Adrenal gland (tissue), 19 donors: ENCODE measurements at places on chromosomes 5 and 9.
A peak's percentile ranks its signal among the peaks of the same experiment; 100 is the strongest.

DNA sequence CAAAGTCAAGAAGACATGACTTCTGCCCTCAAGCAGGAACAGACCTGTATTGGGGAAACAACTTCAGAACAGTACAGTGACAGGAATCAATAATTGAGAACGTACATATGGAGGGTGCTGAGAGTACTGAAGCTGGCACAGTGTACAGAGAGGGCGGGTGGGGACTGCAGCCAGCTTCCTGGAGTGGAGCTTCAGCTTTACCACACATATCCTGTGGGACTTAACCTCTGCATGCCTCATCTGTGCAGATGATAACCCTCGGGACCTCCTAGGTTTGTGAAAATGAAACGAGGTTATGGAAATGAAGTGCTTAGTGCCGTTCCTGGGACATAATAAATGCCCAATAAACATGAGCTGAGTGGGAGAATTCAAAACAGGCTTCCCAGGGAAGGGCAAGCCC, 22.1 kb upstream of the RARS1 start:
- no peak for DNase-seq

- peak; percentile 33 for DNase-seq
Measured at GRCh38 chr9:129281506-129282145, 103.6 kb upstream of the IER5L start.

DNA sequence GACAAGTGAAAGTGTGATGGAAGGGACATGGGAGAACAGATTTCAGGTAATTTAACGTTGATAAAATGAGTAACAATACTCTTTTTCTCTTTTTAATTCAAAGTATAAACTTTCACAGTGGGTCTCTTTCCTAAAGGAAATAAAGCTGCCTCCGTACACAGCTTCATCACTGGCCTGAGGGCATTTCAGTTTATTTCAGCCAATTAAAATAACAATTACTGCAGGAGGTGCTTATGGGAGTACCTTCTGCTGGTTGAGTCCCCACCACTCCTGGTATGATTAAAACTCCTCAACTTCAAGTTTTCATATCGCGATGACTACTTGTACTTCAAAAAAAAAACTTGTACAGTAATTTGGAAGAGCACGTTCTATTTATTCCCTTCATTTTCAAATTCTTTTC, 1845.9 kb downstream of the MAT2B start:
- no peak for DNase-seq

- no peak for DNase-seq
Measured at GRCh38 chr5:172858990-172859811, 25.1 kb downstream of the ERGIC1 start.

- DNase-seq, result no peak
Measured at GRCh38 chr5:4203146-4203545, 607.5 kb downstream of the IRX1 start.

DNA sequence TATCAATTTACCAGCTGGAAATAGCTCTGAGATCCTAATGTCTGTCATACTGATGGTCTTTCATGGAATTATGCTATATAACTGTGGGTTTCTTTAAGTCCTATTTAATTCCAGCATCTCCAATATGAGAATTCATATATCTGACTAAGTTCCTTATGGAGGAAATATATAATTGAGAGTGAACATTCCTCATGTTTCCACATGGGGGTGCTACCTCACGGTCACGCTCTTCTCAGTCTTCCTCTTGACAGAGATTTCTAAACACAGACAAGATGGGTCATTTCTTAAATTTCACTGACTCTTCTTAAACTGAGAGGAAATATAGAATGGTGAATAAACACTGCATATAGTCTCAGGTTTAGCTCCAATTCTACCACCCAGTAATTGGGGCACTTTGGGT, 212.1 kb downstream of the SLF1 start:
- no peak for DNase-seq

GRCh38 chr5:138660051-138660572, 84.9 kb upstream of the HSPA9 start:
- DNase-seq, result no peak

DNA sequence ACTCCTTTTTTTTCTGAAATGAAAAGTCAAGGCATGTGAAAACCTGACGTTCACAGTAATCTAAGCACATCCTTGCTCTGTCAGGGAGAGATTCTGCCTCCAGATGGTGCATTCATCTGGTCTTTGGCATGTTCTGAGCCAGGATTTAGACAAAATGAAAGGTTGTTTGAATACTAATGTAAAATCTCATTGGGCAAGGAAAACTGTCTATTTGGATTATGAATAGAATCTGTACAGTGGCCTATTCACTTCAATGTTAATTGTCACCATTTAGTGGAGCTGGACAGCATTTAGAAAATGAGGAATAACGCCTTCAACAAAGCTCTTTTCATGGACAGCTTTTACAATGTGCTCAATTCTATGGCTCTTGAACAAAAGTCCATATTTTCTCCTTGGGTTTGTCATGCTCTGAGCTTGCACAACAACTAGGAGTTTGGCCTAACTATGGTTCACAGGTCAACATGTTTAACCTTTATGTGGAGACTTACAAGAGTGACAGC, 28.9 kb downstream of the ARHGEF28 start:
- DNase-seq, result no peak

GRCh38 chr9:95107001-95107749, 210.3 kb downstream of the FANCC start:
- DNase-seq, result peak; percentile 77

- DNase-seq, result peak; percentile 73
Measured at GRCh38 chr9:108761655-108762347, 94.0 kb downstream of the ACTL7B start.

GRCh38 chr5:66633754-66634153, 37.6 kb downstream of the MAST4 start:
- DNase-seq, result no peak

DNA sequence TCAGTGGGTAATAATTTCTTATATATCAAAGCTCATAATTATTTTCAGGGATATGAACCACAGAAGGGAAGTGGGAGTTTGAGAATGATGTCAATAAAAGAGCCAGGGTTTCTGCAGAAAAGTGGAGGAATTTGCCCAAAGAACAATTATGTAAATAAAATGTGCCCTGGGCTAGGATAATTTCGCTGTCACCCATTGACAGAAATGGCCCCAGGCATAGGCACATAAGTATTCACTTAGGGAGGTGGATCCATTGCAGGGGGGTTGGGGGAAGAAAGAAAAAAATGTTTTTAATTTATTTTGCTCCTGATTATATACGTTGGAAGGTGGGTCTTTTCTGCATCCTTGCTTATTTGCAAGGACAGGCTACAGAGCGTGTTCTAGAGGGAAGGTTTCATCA, 135.1 kb upstream of the IRX2 start:
- no peak for DNase-seq

DNA sequence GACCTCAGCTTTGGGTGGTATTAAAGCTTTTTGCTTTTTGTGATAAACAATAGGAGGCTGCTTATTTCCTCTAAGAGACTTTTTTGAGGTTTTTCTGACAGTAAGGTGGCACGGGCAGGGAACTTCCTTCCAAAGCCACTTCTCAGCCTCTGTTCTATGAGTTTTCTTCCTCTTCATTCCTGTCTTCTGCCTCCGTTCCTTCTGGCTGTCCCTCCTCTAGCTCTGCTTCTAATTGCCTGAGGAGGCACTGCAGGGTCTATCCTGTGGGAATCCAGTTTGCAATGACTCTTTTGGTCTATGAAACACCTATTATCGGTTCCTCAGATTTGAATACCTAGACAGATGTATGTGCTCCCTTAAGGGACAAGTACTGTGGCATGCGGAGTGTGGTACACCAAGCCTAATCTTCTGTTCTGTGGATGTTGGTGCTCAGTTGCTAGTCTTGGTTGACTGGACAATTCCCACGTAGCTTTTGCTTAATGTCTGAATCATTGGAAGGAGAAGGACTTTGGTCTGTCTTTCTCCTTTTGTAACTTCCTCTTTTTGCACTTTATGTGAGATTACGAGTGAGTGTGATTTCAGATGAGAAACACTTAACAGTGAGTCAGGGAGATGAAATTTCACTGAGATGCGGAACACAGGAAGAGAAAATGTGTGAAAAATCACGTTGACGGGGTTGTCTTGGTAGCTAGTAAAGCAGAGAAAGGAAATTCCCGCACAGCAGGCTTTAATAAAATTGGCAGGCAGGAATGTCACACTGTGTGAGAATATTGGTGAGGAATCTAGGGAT, 305.2 kb downstream of the EFNA5 start:
- no peak for DNase-seq

DNA sequence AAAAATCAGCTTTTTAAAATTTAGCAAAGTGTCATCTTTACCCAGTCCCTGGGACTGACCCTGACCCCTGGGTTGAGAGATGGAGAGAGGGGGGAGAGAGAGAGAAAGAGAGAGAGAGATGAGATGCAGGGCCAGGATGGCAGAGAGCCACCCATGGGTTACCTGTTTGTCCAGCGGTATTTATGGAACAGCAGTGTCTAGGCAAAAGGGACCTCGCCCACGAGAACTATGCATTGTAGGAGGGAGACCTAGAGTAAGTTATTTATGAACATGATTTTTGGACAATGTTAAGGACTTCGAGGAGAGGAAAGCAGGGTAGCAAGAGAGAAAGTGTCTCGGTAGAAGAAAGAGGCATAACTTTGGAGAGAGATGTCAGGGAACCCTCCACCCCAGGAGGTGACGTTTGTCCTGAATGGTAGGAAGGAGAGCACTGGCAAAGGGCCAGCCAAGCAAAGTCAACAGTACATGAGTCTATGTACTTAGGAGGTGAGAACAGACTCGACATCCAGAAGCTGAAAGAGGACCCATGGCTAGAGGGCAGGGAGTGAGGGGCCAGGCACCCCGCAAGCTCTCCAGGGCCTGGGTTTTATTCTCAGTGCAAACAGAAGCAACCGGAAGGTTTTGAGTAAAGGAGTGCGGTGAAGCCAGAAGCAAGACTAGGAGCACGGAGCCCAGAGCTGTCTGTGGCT, 30.5 kb upstream of the MSX2 start:
- DNase-seq, result no peak

DNA sequence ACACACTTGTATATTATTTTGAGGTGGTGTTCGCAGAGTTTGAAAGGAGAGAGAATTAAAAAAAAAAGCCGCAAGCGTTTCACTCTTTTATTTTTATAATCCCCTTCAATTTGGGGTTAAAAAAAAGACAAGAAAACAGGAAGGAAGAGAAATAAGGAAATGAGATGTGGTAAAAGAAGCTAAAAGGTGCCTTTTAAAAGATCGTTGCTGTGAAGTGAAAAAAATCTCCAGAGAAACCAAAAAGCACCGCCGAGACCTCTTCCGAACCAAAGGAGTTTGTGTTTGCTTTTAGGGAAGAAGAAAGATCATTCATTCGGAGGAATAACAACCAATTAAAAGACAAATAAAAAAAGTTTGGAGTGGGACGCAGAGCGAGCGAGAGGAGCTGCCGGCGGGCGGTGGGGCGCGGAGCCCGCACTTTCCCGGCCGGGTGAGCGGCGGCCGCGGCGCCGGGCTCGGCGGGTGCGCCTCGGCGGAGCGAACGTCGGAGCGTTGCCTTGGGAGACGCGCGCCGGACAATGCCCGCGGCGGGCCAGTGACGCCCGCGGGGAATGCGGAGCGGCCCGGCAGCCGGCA, 355 bp downstream of the TLE4 start:
- no peak for DNase-seq

GRCh38 chr5:60207040-60207439, 313.5 kb upstream of the PDE4D start:
- no peak for DNase-seq

DNA sequence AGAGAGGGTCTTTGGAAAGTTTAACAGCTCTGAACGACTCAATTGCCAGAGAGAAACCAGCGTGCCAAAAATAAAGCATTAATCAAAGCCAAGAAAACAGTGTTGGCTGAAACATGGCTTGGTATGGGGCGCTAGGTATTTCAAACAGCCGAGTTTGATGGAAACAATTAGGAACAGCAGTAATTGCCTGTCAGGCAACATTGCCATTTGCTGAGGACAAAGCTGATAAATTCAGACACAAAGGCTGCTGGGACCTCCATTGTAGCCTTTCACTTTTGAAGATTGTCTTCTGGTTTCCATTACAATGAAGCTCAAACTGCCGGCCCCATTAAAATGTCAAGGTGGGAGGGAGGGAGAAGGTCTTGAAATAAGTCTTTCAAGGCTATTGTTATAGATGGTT, 125.4 kb upstream of the SPDL1 start:
- no peak for DNase-seq

GRCh38 chr5:135448071-135448739, 1.1 kb upstream of the DCANP1 start:
- no peak for DNase-seq

- no peak for DNase-seq
Measured at GRCh38 chr5:128572930-128573319, 34.9 kb upstream of the FBN2 start.

DNA sequence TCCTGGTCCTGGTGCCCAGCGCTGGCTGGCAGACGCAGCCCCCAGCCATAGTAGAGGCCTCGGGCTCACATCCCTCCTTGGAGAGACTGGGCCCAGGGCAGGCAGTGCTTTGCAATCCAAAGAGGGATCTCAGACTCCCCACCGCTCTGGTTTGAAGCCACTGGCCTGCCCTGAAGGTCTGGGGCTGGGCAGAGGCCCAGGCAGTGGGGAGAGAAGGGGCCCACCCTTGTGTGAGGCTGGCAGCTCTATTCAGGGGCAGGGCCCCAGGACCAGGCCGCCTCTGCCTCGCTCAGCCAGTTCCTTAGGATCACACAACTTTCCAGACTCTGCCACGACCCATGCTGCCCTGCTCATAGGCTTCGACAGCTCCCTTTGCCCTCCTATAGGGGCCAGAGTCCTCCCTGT, 10.7 kb upstream of the SEC16A start:
- no peak for DNase-seq

DNA sequence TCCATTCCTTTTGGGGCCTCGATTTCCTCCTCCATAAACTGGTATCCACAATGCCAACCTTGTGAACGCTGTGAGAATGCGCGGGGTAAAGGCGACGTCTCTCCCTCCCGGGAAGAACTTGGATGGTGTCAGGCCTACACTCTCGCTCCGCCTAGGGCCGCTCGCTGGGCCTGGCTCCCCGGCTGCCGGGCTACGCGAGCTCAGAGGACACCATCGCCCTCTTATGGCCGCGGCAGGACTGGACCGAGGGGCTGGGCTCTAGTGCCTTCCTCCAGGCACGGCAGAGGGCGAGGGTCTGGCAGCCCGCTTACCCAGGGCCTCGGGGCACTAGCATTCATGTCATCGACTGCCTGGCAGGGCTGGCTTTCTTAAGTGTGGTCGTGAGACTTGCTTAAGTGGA, 1.3 kb upstream of the EXOSC2 start:
- no peak for DNase-seq

GRCh38 chr5:150703762-150704161, 2.9 kb upstream of the RBM22 start:
- DNase-seq, result no peak

GRCh38 chr9:86534572-86535258, 180.5 kb upstream of the TUT7 start:
- DNase-seq, result no peak

DNA sequence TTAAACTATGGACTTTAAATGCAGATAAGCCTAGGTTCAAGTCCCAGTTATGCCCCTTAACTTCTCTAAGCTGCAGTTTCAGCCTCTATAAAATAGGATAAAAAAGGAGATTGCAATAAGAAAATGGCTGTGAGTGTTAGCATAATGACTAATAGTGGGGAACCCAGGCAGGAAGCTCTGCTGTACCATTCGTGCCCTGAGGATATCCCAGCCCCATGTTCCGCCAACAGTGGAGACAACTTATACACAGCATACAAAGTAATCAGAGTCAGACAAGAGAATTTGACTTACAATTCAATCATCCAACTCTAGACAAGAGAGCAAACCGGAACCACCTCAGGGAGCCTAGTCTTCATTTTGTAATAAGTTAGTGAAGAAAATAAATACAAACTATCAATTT, 141.5 kb upstream of the FSTL4 start:
- DNase-seq, result no peak
